ENCODE measurements at places on chromosomes 7 and 10. TPM values are rescaled to one million over a fixed set of nuclear protein-coding genes. Genes with fewer than 3 reads are reported as not detected.

Gene ECHDC3
- 1.1 TPM for total RNA-seq

DNA sequence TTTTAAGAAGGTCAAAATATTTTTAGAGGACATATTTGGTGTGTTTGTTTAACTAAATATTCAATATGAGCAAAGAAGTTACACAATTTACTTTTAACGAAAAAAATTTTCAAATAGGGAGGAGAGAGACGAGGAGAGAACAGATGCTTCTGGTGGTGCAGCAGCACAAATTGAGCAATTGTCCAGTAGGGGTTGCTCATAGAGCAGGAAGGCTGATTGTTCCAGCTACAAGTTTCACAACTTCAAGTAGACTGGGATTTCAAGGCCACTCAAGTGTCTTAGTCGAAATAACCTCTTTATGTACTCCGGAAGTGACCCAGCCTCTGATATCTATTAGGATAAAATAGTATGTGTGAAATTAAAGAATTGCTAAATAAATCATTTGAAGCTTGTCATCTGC lies 197.9 kb downstream of the HDAC9 start:
- H3K27me3 ChIP-seq, result no peaks in the 10 kb centered on the region
- no peaks in the 10 kb centered on the region for H3K4me1 ChIP-seq
- no peak for DNase-seq
- H3K36me3 ChIP-seq, result no peaks in the 10 kb centered on the region
- no peak overlapping the region for H3K4me3 ChIP-seq
- no peak overlapping the region for H3K27ac ChIP-seq

GRCh38 chr7:79489371-79489770 lies 35.9 kb upstream of the MAGI2 start:
- H3K27ac ChIP-seq, result no peak overlapping the region
- H3K4me1 ChIP-seq, result no peaks in the 10 kb centered on the region
- H3K36me3 ChIP-seq, result no peaks in the 10 kb centered on the region
- DNase-seq, result no peak

DNA sequence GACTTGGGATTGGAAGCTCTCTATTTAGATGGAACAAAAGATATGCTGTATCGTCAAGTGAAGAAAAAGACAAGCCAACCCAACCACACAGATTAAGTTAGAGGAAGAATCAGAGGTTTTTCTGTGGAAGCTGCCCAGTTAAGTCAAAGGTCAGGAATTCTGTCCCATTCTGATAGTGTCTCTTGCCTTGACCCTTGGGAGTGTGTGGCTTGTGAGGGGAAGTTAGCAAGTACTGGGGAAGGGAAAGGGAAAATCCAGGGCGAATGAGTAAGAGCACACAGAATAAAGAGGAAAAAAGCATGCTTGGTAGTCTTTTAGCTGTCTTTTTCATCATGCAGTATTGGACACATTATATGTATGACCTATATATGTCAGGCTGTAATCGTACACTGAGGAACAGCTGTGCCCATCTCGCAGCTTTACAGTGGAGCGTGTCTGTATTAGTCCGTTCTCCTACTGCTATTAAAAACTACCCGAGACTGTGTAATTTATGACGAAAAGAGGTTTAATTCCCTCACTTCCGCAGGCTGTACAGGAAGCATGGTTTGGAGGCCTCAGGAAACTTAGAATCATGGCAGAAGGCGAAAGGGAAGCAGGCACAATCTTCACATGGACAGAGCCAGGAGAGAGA lies 197.2 kb downstream of the GALNT17 start:
- H3K36me3 ChIP-seq, result no peaks in the 10 kb centered on the region
- no peak overlapping the region for H3K4me3 ChIP-seq
- H3K4me1 ChIP-seq, result no peaks in the 10 kb centered on the region

GRCh38 chr10:101067356-101068083 lies 5.7 kb downstream of the KAZALD1 start:
- peak overlapping the region; percentile 74 for H3K4me3 ChIP-seq
- peaks cover 22% of the 10 kb centered on the region for H3K4me1 ChIP-seq
- peaks cover 52% of the 10 kb centered on the region for H3K27me3 ChIP-seq
- H3K36me3 ChIP-seq, result no peaks in the 10 kb centered on the region

DNA sequence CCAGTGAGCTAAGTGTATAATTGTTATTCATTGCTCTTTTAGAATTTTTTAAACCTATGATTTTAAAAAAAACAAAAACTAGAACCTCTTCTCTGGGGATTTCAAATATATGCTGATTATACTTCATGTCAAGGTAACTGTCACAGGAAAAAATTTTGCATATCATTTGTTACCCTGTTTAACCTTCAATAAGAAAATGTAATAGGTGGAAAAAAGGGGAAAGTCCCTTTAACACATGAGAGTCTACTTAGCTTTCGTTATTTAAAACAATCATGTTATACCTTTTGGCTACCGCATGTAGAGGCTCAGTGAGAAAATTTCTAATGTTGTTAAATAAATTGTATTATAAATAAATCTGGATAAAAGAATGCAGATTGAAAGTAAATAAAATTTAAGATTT lies 190.1 kb upstream of the AKR1E2 start:
- DNase-seq, result no peak
- no peak overlapping the region for H3K27ac ChIP-seq
- peaks cover 2% of the 10 kb centered on the region for H3K4me1 ChIP-seq
- no peaks in the 10 kb centered on the region for H3K36me3 ChIP-seq

Measured in activated CD8-positive, alpha-beta T cell treated with anti-CD3 and anti-CD28 coated beads for 36 hours (primary cell).